ENCODE measurements at places on chromosomes 12 and 14.

DNA sequence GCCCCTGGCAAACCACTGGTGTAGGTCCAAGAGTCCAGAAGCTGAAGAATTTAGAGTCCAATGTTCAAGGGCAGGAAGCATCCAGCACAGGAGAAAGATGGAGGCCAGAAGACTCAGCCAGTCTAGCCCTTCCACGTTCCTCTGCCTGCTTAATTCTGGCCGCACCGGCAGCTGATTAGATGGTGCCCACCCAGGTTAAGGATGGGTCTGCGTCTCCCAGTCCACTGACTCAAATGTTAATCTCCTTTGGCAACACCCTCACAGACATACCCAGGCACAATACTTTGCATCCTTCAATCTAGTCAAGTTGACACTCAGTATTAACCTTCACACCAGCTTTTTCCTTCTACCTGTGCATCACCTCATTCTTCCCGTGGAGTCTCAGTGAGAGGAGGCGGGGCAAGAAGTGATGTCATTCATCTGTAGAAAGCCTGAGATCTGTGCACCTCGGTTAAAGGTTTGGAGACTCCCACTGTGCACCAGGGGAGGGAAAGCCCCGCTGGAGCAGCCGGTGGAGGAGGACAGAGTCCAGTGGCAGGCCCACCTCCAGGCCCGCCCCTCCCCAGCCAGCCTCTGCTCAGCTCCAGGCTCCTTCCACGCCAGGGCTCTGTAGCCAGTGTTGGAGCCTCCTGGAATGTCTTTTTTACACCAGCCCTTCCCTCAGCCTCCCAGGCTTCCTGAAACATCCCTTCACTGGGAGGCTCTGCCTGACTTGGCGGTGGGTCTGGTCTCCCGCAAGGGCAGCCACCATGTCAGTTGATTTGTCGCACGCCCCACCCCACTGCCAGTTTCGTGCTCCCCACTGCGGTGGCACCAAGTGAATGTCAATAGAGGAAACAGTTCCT is 80.1 kb upstream of the DYNC1H1 start:
- DNase-seq, result no peak

GRCh38 chr14:103775506-103775905 is 59.9 kb downstream of the ZFYVE21 start:
- no peak for DNase-seq

- no peak for DNase-seq
Observed at GRCh38 chr14:75044752-75045151, 6.5 kb downstream of the MLH3 start.

- no peak for DNase-seq
Observed at GRCh38 chr14:79242666-79243065, 968.6 kb downstream of the DIO2 start.

DNA sequence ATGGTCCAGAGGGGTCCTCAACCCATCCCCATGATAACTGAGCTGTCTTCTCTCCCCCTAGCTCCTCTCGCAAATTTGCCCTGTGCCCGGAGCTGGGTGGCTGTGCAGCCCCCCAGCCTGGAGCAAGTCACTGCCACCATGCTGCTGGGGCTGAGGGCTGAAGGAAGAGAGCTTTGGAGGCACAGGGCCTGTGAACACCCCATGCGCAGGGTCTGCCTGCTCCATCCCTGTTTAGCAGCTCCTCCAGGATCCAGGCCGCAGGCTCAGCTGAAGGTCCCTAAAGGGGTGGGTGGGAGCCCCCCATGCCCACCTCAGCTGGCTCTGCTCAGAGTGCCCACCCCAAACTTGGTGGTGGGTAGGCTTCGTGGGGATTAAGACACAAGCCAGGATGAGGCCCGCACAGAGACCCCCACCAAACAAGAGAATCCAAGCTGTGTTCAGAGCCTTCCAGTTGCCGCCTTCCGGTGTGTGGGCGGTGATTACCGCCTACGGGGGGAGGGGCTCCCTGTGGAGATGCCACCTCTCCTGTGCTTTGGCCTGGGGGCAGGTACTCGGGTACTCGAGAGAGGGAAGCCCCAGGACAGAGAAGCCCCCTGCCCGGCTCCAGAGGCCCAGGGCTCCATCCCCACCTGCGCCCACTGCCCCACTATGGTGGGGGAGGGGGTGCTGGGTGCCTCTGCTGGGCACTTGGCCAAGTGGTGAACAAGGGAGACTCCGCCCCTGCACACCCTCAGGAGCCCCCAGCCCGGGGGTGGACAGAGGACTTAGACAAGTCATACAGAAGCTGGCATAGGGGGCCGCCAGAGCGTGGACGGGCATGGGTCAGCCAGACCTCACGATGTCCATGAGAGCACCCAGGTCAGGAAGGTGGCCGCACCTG is 1.4 kb upstream of the JAG2 start:
- DNase-seq, result no peak

DNA sequence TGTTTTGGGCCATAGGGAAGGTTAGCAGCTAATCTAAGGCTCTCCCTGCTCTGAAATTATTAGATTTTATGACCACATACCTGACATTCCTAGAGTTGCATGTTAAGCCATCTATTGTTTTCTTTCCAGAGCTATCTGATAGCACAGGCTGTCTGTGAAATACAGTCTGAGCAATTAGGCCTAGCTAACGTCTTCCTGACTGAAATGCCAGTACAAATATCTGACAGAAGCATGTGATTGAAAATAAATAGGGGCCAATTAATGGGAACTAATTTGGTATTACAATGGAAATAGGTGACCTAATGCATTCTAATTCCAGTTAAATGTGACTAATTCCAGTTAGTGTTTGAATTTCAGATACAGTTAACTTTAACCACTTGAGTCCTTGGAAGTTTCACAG is 115.2 kb downstream of the C12orf75 start:
- DNase-seq, result no peak

DNA sequence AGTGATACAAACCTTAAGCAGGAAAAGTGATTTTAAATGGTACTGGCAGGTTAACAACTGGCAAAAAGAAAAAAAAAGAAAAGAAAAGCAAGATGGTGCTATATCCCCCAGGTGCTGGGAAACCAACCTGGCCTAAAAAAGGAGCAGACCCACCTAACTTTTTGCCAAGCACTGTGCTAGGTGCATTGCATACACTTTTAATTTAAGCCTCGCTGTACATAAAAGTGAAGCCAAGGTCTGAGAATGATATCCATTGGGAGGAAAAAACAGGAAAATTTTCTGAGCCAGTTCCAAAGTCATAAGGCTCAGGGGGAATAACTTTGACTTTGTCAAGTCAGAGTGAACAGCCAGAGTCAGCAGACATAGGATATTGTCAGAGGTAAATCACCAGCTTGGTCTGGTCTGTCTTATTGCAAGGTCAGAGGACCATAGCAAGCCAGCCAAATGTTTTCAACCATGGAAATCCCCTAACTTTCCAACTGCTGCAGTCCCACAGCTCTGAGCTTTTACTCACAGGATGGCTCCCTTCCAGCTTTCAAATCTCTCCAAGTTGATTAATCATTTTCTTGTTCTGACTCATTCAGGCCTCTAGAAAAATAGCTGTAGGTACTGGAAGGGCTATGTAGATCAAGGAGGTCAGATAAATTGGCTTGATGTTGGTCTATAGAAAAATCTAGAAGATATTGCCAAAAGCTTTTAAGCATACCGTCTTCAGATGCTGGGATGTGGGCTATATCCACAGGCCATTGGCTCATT is 412.9 kb downstream of the RAD51B start:
- peak; percentile 29 for DNase-seq

DNA sequence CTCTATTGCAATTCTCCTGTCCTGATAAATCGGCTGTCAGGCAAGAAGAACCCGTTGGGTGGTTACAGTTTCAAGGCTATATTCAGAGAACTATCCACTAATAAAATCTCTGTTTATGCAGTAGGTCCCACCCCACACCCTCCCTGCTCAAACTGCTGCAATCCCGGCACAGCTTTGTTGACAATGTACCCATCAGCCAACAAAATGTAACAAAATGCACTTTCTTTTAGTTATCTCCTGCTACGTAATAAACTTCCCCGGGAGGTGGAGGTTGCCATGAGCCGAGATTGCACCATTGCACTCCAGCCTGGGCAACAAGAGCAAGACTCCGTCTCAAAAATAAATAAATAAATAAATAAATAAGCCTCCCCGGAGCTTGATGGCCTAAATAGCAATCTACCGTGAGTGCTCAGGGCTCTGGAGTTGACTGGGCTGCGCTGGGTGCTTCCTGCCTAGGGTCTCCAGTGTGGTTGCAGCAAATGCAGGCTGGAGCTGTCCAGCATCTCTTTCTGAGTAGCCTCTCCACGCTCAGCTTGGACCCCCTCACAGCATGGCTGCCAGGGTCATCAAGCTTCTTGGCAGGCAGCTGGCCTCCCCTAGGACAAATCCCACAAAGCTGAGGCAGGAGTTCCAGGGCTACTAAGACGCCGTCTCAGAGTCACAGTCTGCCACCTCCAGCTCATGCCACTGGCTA is 43.2 kb upstream of the FBRSL1 start:
- no peak for DNase-seq

DNA sequence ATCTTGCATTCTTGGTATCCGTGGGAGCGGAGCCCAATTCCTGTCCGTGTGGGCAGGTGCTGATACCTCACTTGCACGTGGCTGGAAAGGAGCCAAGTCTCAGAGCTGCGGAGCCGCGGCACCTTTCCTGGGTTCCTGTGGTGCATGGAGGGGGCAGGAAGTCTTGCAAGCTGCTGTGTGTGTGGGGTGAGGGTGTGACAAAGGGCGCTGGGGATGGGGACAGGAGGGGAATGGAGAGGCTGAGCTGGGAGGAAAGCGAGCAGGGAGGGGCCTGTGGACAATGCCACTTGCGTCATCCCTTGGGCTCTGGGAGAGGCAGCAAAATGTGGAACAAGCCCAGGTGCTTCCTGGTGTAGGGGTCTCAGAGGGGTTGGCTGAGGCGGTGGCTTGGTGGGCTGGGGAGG is 86.7 kb downstream of the CALM1 start:
- DNase-seq, result peak; percentile 23

DNA sequence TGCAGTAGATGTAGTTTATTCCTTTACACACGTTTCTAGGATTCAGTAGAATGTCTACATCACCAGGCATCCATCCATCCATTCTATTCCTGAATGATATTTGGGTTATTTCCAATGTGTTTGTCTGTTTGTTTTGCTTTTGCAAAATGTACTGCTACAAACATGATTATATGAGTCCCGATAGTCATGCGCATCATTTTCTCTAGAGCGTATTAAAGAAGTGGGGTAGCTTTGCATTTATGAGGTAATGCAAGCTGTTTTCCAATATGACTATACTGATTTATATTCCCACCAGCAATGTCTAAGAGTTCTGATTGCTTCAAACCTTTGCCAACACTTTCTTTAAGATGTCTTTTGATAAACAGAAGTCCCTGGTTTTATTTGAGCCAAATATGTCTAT is 253.2 kb downstream of the NOVA1 start:
- no peak for DNase-seq

DNA sequence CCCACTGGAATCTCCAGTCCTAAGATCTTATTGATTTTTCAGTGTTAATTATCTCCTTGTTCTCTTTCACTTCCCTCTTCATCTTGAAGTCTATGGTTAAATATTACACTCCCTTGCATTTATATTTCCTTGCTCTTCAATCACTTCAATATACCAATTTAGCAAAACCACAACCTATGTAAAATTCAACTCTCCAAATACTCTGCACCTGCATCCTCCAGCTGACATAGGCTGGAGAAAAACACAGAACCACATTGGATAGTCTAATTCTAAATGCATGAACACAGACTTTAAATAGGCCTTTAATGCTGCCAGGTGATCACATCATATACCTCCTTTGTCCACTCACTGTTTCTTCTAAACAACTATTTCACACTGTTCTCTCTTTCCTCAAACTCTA is 253.8 kb upstream of the GARIN6 start:
- DNase-seq, result no peak

DNA sequence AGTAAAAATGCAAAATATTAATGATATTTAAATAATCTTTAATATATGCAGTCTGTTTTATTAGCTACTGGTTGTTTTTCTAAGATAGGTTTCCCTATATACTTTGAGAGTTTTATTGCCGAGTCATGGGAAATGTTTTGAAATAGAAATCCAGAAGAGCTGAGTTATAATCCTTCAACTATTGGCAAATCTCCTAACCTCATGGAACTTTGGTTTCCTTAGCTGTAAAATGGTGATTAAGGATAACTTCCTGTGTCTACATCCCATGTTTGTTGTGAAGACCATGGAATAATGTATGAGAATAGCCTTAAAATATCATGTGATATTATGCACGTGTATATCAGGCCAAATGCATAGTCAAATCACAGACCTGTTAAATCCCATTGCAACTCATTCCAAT is 51.0 kb downstream of the UNC79 start:
- DNase-seq, result no peak

DNA sequence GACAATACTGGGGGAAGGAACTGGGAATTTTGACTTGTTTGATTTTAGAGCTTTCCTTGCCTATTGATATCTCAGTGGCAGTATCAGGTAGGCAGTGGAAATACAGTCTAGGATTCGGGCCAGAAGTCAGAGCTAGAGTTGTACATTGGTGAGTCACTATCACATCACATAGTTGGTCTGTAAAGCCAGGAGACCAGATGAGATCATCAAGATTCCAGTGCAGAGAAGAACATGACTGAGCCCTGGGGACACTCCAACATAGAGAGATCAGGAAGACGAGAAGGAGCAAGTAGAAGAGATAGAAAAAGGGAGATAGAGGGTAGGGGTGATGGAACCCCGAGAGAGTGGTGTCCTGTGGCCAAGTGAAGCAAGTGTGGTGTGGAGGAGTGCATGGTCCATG is 46.6 kb upstream of the NR1H4 start:
- DNase-seq, result no peak

- DNase-seq, result no peak
Observed at GRCh38 chr12:10941369-10941768, 2.3 kb upstream of the TAS2R14 start.

- DNase-seq, result no peak
Observed at GRCh38 chr14:65600742-65601141, 188.2 kb downstream of the FUT8 start.

- no peak for DNase-seq
Observed at GRCh38 chr14:24254630-24255392, 8.2 kb downstream of the TGM1 start.

DNA sequence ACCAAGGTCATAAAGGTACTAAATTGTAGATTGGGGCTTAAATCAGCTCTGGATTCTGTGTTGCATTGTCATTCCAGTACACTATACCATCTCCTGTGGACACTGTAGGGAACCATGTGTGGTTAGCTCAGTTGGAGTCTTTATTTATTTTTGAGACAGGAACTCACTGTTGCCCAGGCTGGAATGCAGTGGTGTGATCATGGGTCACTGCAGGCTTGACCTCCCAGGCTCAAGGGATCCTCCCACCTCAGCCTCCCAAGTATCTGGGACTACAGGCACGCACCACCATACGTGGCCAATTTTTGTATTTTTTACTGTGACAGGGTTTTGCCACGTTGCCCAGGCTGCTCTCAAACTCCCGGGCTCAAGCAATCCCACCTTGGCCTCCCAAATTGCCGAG is 6.7 kb downstream of the PAPOLA start:
- DNase-seq, result no peak

DNA sequence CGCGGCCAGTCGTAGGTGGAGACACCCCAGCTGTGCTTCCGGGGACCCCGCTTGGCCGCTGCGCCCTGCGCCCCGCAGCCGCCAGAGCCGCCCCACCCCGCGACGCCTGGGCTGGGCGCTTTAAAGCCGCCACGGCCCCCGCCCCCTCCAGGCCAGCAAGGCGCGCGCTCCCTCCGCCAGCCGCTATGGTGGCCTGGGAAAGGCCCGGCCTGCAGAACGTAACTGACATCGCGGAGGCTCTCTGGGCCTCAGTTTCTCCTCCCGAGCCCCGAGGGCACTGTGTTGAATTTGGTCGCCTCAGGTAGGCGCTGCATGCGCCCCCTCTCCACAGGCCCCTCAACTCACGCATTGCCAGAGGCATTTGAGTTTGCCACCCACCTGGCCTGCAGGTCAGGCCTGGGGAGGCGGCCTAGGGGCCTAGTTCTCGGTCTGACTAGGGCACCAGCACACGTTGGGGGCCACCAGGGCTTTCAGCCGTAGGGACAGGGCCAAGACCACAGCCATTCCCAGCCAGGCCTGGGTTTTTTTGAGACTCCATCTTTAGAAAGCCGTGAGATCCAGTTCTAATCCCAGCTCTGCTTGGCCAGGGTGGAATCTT is at the start of gene NGB:
NGB (minus strand) TSS at position 94 of the 598 bp plus-strand sequence. CDS start 269 bp downstream, outside the sequence.
- DNase-seq, result no peak
